ENCODE measurements at places on chromosomes 3 and 15. TPM values are rescaled to one million over a fixed set of nuclear protein-coding genes. Genes with fewer than 3 reads are reported as not detected.

CHP1 gene
- 61.1 TPM for total RNA-seq

HRG gene
- total RNA-seq, result not detected

CCDC13 gene
- 0.65 TPM for total RNA-seq

GOLGA6A gene
- total RNA-seq, result not detected

GRM2 gene
- 3.0 TPM for total RNA-seq

NMD3 gene
- 37.0 TPM for total RNA-seq

TRAIP gene
- total RNA-seq, result 30.9 TPM

SEC22A gene
- 15.8 TPM for total RNA-seq

SLC27A2 gene
- 9.9 TPM for total RNA-seq

LYZL4 gene
- not detected for total RNA-seq

ANKDD1A gene
- 1.1 TPM for total RNA-seq

CCR5 gene
- 21.6 TPM for total RNA-seq

CPA3 gene
- total RNA-seq, result not detected

AADACL2 gene
- not detected for total RNA-seq

EIF4E3 gene
- 90.4 TPM for total RNA-seq

P3H2 gene
- not detected for total RNA-seq

TUSC7 gene
- not detected for total RNA-seq

ARNT2 gene
- total RNA-seq, result not detected

C2CD4A gene
- not detected for total RNA-seq

DCLK3 gene
- not detected for total RNA-seq

NCK1 gene
- 48.5 TPM for total RNA-seq

TGM5 gene
- not detected for total RNA-seq

TOP2B gene
- 117 TPM for total RNA-seq

TRIM42 gene
- not detected for total RNA-seq

SAMD7 gene
- total RNA-seq, result not detected

GOLGA6L4 gene
- 0.83 TPM for total RNA-seq

NR1I2 gene
- not detected for total RNA-seq

NPAP1 gene
- not detected for total RNA-seq

SERINC4 gene
- total RNA-seq, result 0.50 TPM

GABRB3 gene
- total RNA-seq, result 0.12 TPM

GNL3 gene
- 74.8 TPM for total RNA-seq

P2RY1 gene
- 0.17 TPM for total RNA-seq

VGLL3 gene
- not detected for total RNA-seq

DNAH12 gene
- total RNA-seq, result 0.10 TPM

CCDC33 gene
- not detected for total RNA-seq

PLSCR4 gene
- not detected for total RNA-seq

MAGEL2 gene
- total RNA-seq, result not detected

PLA2G4F gene
- total RNA-seq, result not detected

GP9 gene
- not detected for total RNA-seq

OPA1 gene
- total RNA-seq, result 62.7 TPM

TPRG1 gene
- total RNA-seq, result 1.7 TPM

EEF1AKMT4 gene
- 4.2 TPM for total RNA-seq

KBTBD12 gene
- not detected for total RNA-seq

IQCF5 gene
- not detected for total RNA-seq

MOBP gene
- total RNA-seq, result not detected

CAPN3 gene
- total RNA-seq, result 5.5 TPM

WDR72 gene
- total RNA-seq, result not detected

SH2D7 gene
- total RNA-seq, result not detected

RTP1 gene
- total RNA-seq, result not detected

EPHB3 gene
- total RNA-seq, result 0.12 TPM

MCTP2 gene
- 17.0 TPM for total RNA-seq

TMEM207 gene
- not detected for total RNA-seq

AMIGO3 gene
- 0.30 TPM for total RNA-seq

ZNF148 gene
- 46.1 TPM for total RNA-seq

OR5K2 gene
- not detected for total RNA-seq

LIPC gene
- 1.5 TPM for total RNA-seq

ASB14 gene
- not detected for total RNA-seq

Measured in activated CD4-positive, alpha-beta T cell treated with anti-CD3 and anti-CD28 coated beads, Interleukin-2, amount 10 ng/mL, durations not matched to agents 7 days and 5 days (primary cell).